Osteoblast (primary cell): ENCODE measurements at places on chromosomes 11 and 22. TPM values are rescaled to one million over a fixed set of nuclear protein-coding genes. Genes with fewer than 3 reads are reported as not detected.

Gene AQP11
- 2.9 and 4.4 TPM in 2 replicates for total RNA-seq

Gene ABCG4
- under 0.01 TPM in 1 of 2 replicates, not detected in the other for total RNA-seq

Gene SMTNL1
- total RNA-seq, result not detected in 2 replicates

Gene RIC3
- not detected in 2 replicates for total RNA-seq

Gene RNF121
- total RNA-seq, result 32.1 and 32.2 TPM in 2 replicates

- DNase-seq, result no peak
Measured at GRCh38 chr11:11533751-11534150, 88.1 kb downstream of the GALNT18 start.

GRCh38 chr11:72886619-72887018 lies 72.4 kb downstream of the ATG16L2 start:
- no peak for DNase-seq

- DNase-seq, result no peak
Measured at GRCh38 chr22:48780597-48781277, 1046.9 kb downstream of the BRD1 start.

DNA sequence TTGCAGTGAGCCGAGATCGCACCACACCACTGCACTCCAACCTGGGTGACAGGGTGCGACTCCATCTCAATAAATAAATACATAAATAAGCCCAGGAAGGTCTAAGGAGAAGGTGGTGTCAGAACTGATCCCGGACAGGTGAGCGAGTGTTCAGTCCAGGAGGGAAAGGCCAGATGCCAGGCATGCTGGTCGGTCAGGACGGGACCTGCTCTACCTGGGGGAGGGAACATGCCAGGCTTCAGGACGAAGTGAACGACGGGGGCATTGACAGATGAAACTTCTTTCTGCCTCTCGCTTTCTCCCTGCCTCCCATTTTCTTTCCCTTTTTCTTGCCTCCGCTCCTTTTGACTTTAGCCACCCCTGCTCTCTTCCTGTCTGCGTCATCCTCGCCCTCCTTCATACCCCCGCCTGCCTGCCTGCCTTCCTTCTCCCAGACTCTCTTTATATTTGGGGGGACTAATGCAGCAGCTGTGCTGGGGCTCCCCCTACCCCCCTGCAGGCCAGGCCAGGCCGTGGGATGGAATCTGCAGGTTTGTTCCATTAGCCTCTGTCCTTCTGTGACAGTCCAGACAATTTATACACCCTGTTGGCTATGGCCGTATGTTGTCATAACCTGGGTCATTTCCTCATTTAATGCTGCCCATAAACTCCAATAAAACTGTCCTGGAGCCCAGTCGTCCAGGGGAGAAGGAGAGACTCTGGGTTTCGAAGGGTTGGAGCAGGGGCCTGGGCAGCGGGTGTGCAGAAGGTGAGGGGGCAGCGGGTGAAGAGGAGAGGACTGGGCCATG lies 209.2 kb upstream of the TBCEL start:
- DNase-seq, result no peak

GRCh38 chr22:32828150-32828549 lies 26.6 kb downstream of the TIMP3 start:
- DNase-seq, result peak; percentile 71

DNA sequence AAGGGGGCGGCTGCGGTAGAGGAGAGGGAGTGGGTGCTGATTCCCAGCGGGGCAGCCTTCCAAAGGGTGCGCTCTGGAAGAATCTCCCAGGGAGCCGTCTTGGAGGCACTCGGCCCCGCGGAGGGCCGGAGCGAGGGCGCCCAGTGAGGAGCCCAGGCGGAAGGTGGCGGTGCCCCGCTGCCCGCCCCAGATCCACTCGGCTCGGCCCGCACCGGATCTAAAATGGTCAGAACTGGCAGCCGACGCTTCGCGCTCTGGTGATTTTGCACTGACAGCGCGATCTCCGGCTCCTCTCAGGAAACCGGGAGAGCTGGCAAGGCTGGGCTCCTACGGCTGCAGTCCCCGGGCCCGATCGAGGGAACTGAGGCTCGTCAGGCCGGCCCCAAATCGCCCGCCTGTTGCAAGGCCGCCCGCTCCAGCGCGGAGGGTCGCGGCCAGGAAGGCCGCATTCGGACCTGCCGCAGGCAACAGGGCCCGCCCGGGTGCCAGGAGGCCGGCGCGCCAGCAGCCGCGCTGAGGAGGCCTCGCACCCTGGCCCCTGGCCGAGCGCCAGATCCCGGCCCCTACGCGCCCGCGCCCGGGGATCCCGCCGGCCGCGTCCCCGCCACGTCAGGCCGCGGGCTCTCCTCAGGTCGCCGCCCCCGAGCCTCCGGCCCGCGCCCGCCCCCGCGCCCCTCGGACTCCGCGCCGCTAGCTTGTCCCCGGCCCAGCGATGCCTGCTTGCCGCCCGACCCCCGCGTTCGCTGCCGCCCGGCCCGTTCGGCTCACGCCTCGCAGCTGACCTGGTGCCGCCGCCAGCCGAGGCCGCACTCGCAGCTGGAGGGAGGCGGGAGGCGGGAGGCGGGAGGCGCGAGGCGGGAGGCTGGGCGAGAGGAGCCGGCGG lies at the start of gene KLHL22:
Gene KLHL22, minus strand, starts transcription at position 818 of the 883 bp plus-strand sequence. CDS start 6,584 bp downstream, outside the sequence.
- DNase-seq, result peak; percentile 81

- DNase-seq, result no peak
Measured at GRCh38 chr11:68838572-68838964, 3.1 kb downstream of the CPT1A start.

- DNase-seq, result peak; percentile 68
Measured at GRCh38 chr22:49547751-49548239, 279.9 kb downstream of the BRD1 start.

DNA sequence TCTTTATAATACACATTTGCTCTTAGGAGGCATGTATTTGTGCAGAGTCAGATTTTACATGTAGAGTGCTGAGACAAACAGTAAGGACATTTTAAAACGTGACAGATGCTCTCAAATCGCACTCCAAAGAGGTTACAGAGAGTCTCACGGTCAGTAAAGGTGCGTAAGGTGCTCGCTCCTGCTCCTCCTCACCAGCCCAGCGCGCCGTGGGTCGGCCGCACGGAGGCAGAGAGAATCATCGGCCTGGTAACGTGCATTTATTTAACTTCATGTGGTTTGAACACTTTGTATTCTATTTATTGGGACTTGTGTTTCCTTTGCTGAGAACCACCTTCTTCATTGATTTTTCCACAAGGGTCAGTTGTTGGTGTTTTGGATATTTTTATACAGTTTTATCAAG lies 900.1 kb downstream of the BRD1 start:
- DNase-seq, result peak; percentile 43

DNA sequence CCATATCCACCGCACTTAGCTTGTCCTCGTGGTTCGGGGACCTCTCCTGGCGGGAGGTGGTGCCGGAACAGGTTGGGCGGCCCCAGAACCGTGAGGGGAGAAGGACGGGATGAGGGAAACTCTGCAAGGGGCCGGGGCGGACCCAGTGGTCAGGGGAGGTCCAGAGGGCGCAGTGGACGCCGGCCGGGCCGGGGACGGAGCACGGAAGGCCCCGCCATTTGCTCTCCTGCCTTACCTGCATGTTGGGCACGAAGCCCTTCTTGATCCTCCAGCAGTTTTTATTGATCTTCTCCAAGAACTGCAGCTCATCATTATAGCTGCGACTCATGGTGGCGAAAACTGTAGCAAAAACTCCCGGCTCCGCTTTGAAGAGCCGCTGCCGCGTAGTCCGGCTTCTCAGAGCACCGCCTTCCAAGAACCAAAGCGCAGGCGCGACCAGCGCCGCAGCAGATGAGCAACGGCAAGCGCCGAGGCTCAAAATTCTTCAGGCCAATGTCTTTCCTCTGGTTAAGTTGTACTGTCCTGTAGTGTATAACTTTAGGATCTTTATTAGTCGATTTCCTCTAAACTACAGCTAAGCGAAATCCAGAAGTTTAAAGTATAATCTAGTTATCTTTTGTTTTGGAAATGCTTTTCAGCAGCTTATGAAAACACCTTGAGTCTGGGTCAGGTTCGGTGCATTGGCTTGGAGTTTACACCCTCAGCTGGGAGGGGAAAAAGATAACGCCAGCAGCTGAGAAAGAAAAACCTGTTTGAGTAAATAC lies at the start of gene RTCB:
Gene RTCB, minus strand, starts transcription at position 419 of the 764 bp plus-strand sequence. Its CDS starts 91 bp downstream, at position 328.
- peak; percentile 93 for DNase-seq

GRCh38 chr11:3203221-3204043 lies 15.2 kb downstream of the MRGPRG start:
- DNase-seq, result peak; percentile 84

DNA sequence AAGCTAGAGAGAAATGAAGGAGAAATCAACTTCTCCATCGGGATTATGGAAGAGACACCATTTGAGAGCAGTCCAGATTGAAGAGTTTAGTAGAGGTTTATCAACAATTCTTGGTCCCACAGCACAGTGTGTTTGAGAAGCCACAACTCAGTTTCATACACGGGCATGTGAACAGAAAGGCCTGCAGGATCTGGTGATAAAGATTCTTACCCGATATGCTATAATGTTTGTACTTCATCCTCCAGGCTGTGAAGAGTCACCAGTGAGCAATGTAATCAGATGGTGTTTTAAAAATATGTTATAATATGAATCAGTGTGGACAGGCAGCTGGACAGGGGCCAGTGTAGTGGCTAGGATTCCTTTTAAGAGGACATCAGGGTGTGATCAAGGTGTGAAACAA lies 29.7 kb upstream of the VWA5A start:
- DNase-seq, result no peak

GRCh38 chr22:26665813-26666231 lies 8.4 kb downstream of the MIAT start:
- DNase-seq, result peak; percentile 74

- no peak for DNase-seq
Measured at GRCh38 chr22:32571761-32572160, 97.2 kb downstream of the FBXO7 start.

DNA sequence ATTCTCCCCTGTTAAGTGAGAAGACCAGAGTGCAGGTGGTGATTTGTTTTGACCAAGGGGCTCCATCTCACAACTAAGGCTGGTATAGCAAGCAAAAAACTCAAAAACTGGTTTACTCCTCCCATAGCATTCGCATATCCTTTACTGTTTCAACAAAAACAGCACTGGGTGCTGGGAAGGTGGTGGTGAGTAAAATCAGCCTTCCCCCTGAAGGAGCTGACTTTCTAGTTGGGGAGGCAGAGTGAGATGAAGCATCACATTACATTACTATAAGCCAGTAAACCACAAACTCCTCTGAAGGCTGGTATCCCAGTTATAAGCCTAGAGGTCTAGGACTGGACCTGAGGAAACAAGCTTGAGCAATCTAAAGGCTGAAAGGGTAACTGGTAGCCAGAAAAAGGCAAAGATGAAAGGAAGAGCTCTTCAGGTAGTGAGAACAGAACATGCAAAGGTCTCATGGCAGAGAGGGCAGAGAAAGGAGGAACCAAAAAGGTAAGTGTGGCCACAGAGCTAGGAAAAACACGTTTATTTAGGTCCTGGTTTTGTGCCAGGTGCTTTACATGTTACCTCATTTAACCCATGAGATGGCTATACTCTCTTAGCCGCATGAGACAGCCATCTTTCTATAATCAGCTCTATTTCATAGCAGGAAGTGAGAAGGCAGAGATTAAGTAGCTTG lies 22.3 kb downstream of the TMEM123 start:
- peak; percentile 50 for DNase-seq

GRCh38 chr11:78226684-78227680 lies 38.3 kb downstream of the USP35 start:
- DNase-seq, result no peak

GRCh38 chr11:33965032-33965431 lies 73.2 kb upstream of the LMO2 start:
- no peak for DNase-seq
